CD4-positive, alpha-beta T cell treated with Interferon alpha-2 for 1 hour (primary cell): ENCODE measurements at places on chromosomes 6 and 20.

DNA sequence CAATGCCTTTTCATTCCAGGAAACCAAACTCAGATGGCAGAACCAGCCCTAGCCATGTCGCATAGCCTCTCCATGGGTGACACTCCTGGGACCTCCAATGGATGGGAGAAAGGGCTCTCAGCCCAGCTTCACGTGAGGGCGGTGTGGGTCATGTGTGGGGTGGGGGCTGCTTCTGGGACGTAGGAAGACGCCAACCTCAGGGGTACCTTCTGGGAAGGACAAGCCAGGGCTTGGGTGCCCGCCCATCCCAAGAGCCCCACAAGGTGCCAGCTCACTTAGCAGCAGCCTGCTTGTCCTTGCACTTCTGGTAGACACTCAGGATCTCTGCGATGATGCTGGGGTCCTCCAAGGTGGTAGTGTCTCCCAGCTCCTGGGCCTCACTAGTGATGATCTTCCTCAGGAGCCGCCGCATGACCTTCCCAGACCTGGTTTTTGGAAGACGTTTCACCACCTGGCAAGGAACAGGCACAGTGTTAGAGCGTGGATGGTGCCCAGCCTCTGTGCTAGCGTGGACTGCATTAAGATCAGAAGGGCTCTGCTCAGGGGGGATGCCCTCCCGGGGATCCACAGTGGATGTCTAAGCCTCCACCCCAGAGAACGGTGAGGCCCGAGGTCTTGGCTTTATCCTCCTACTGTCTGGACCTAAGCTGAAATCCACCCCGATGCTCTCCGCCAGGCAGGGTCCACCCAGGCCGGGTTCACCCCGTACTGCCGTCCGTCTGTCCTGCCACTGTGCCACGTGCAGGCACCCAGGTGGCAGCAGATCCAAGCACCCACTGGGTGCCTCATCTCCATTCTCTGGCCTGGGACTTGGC lies 15.1 kb upstream of the APMAP start:
- DNase-seq: no peak

DNA sequence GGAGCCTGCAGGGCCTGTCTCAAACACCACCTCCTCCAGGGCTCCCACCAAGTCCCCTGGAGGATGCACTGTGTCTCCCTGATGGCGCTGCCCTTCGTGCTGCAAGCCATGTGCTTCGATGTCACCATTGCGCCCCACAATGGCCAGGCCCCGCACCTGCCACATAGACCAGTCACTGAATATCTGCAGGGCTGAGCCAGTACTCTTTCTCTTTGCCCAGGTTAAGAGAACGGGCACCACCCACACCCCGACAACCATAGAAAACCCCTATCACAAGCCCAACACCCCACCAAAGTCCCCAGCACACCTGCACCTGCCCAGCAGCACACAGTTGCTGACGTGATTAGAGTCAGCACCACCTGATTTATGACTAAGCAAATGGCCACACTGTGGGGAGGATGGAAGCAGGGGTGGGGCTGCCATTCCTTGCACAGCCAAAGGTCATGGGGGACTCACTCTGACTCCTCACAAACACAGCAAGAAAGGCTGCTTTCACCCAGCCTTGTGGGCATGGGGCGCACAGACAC lies 104.3 kb downstream of the SLC23A2 start:
- peak; percentile 12 for DNase-seq

DNA sequence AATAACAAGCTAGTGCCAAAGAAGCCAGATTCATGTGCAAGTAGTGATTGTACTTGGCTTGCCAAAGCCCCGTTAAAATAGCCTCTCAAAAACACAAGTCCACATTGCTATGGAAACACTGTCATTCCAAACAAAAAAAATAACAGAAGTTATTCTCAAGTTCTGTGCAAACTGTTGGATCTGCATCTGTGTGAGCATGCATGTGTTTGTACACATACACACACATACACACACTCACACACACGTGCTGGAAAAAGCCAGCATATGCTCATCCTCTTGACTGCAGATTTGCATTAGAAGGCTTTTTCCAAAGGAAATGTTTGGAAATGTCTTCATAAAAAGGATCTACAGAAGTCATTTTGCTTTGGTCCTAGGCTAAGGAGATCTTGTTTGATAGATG lies 13.4 kb upstream of the CBLN4 start:
- no peak for DNase-seq

- no peak for DNase-seq
Observed at GRCh38 chr6:38415231-38416005, 224.3 kb downstream of the BTBD9 start.

DNA sequence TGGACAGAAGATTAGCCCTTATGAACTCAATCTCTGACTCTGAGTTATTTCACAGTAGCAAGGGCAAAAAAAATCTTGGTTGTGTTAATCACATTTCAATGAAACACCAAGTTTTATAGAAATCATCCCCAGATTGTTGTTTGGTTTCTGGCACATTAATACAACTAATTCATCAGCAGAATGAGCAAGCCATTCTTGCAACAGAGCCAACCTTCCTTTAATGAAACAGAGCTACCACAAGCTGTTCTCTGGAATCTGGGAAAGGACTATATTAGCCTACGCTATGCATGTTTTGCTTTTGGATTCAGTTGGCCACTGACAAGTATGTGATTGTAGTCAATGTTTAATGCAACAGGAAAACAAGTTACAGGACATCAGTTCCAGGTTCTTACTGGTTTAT lies 13.8 kb upstream of the POPDC3 start:
- DNase-seq: no peak

- no peak for DNase-seq
Observed at GRCh38 chr20:19251958-19252357, 39.5 kb downstream of the SLC24A3 start.

- no peak for DNase-seq
Observed at GRCh38 chr6:2351807-2352431, 106.5 kb upstream of the GMDS start.

GRCh38 chr6:144918073-144918472 lies 632.9 kb downstream of the UTRN start:
- DNase-seq: no peak

GRCh38 chr6:152380351-152380767 lies 256.8 kb downstream of the SYNE1 start:
- DNase-seq: no peak

DNA sequence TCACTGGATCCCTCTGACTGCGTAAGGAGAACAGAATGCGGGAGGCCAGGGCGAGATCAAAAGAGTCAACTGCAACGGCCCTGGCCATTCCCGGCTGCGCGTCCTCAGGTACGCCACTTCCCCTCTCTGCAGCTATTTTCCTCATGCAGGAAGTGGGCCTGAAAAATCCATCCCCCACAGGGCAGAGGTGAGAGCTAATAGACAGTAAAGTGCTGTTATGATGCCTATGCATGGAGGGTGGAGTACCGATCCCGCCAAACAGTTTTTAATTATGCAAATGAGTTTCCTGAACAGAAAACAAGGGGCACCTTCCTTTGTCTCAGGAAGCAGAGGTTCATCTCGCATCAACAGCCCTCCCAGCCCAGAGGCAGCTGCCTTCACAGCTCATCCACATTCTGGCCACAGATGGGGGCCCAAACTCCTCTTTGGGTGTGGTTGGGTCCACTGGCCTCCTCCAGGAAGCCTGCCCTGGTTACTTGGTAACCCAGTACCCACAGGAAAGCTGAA lies 9.3 kb downstream of the PREX1 start:
- peak; percentile 63 for DNase-seq

DNA sequence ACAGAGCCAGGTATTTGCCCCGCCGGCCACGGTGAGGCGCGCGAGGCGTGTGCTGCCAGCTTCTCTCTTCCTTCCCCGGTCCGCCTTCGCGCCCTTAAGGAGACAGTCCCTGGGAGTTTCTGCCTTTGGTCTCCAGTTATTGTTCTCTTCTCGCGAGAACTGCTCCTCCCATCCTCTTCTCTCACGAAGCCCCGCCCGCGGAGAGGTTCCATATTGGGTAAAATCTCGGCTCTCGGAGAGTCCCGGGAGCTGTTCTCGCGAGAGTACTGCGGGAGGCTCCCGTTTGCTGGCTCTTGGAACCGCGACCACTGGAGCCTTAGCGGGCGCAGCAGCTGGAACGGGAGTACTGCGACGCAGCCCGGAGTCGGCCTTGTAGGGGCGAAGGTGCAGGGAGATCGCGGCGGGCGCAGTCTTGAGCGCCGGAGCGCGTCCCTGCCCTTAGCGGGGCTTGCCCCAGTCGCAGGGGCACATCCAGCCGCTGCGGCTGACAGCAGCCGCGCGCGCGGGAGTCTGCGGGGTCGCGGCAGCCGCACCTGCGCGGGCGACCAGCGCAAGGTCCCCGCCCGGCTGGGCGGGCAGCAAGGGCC lies at the start of gene MAPK14:
Gene MAPK14, plus strand, starts transcription at position 308 of the 587 bp plus-strand sequence. CDS start 350 bp downstream, outside the sequence.
- peak; percentile 99 for DNase-seq
